ENCODE measurements at places on chromosomes 6 and 20.

GRCh38 chr20:19549896-19550295, 208.2 kb upstream of the RIN2 start:
- DNase-seq, result no peak

DNA sequence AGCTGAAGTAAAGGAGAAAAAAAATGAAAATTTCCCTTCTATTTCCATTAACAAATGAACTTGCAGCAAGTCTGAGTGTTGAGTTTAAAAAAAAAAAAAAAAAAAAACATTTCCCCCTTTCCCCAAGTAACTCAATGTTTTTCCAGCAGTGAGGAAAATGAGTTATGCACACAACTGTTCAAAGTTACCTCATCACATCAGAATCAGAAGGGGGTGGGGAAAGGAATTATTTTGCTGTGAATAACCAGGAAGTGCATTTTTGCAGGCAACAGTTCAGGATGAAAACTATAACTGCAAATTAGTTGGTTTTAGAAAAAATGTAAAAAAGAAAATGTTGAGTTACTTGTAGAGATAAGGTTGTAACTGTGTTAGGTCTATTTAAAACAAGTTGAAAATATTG, 568.9 kb upstream of the CITED2 start:
- no peak for DNase-seq

DNA sequence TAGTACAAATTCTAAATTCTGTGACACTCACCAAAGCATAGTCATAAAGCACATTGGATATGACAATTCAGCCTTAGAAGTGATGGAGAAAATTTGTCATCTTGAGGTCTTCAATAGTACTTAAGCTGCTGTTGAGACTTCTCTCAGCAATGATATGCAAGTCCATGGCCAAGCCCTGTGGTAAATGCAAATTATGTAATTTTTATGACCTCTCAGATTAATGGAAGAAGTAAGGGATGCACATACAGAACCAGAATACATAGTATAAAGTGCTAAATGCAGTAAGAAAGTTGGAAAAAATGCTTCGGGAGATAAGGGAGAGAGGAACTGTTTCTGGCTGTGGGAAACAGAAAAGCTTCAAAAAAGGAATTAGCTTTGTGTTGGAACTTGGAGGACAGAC, 700.7 kb downstream of the RNF144B start:
- no peak for DNase-seq

GRCh38 chr6:137776256-137776655, 90.8 kb upstream of the TNFAIP3 start:
- no peak for DNase-seq
